ENCODE measurements at places on chromosomes 3 and 15. TPM values are rescaled to one million over a fixed set of nuclear protein-coding genes. Genes with fewer than 3 reads are reported as not detected.

The COLQ gene
- total RNA-seq: 0.22 TPM

DNA sequence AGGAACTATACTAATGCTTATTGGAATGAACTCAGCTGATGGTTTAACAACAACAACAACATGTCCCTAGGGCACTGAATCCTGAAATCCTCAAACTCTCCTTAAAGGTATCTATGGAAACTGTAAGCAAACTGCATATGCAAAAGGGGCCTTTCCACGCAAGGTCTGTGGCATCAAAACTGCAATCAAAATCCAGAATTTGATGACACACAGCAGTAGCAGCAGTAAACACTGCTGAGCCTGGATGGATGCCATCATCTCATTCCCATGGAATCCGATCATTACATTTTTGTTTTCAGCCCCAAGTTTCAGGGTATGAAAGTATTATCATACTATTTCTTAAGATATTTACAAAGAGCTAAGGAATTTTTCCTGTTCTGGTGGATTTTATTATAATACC is 399.7 kb downstream of the VPS13C start:
- no peak overlapping the region for H3K27ac ChIP-seq
- H3K4me3 ChIP-seq: no peak overlapping the region
- no peaks in the 10 kb centered on the region for H3K4me1 ChIP-seq
- H3K36me3 ChIP-seq: no peaks in the 10 kb centered on the region

- H3K27me3 ChIP-seq: no peaks in the 10 kb centered on the region
- H3K4me3 ChIP-seq: no peak overlapping the region
Measured at GRCh38 chr3:165459111-165459510, 262.9 kb upstream of the SLITRK3 start.

GRCh38 chr15:62392376-62392775 is 227.3 kb upstream of the C2CD4B start:
- peak overlapping the region; percentile 95 for H3K4me3 ChIP-seq
- H3K27me3 ChIP-seq: no peaks in the 10 kb centered on the region
- peak; percentile 31 for DNase-seq

- no peaks in the 10 kb centered on the region for H3K4me1 ChIP-seq
- no peak for DNase-seq
- peaks cover 12% of the 10 kb centered on the region for H3K36me3 ChIP-seq
- no peak overlapping the region for H3K27ac ChIP-seq
Measured at GRCh38 chr15:68214838-68215254, 9.7 kb upstream of the CALML4 start.

The ALDH1A2 gene
- total RNA-seq: not detected

The FEZF2 gene
- total RNA-seq: not detected

DNA sequence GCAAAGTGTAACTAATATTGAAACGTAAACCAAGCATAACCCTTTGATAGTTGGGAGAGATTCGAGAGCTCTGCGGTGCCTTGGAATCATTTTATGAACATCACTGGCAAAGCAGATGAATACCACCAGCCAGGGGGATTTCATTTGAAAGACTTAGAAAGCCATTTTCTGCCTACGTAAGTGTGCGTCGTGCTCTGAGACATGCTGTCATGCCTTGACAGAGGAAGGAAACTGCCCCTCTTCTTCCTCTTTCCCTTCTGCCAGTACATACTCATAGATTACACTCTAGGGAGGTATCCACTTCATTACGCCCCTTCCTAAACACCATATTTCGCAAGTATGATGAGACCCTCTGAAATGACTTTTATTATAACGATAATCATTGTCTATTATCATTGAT is 3.3 kb upstream of the MTHFS start:
- H3K4me1 ChIP-seq: peaks cover 39% of the 10 kb centered on the region
- no peak overlapping the region for H3K27ac ChIP-seq
- H3K4me3 ChIP-seq: no peak overlapping the region
- DNase-seq: no peak
- H3K27me3 ChIP-seq: no peaks in the 10 kb centered on the region

GRCh38 chr3:81743096-81744025 is 18.1 kb downstream of the GBE1 start:
- peak overlapping the region; percentile 79 for H3K4me3 ChIP-seq
- H3K36me3 ChIP-seq: peaks cover 22% of the 10 kb centered on the region
- H3K27ac ChIP-seq: peak overlapping the region; percentile 100
- peak; percentile 97 for DNase-seq
- peaks cover 2% of the 10 kb centered on the region for H3K27me3 ChIP-seq

The BMF gene
- 0.75 TPM for total RNA-seq

The GPR149 gene
- not detected for total RNA-seq

DNA sequence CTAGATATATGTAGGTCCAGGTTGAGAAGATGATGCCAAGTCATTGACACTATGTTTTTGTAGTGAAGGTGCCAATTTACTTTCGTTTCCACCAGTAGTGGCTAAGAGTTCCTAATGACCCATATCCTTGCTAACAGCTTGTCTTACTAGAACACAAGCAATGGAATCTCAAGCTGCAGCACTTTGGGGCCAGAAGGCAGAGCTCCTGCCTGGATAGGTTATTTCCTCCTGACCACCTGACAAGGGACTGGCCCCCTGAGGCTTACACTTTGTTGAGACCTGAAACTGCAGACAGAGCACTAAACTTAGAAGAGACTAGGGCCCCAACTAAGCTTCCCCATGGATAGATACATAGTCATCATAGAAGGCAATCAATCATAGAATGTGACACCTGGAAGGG is 11.7 kb downstream of the ONECUT1 start:
- no peak overlapping the region for H3K4me3 ChIP-seq
- H3K27me3 ChIP-seq: peaks cover 24% of the 10 kb centered on the region
- no peak overlapping the region for H3K27ac ChIP-seq
- DNase-seq: no peak

The CHL1 gene
- not detected for total RNA-seq

The EPHA3 gene
- not detected for total RNA-seq

The POLR2H gene
- 58.7 TPM for total RNA-seq

DNA sequence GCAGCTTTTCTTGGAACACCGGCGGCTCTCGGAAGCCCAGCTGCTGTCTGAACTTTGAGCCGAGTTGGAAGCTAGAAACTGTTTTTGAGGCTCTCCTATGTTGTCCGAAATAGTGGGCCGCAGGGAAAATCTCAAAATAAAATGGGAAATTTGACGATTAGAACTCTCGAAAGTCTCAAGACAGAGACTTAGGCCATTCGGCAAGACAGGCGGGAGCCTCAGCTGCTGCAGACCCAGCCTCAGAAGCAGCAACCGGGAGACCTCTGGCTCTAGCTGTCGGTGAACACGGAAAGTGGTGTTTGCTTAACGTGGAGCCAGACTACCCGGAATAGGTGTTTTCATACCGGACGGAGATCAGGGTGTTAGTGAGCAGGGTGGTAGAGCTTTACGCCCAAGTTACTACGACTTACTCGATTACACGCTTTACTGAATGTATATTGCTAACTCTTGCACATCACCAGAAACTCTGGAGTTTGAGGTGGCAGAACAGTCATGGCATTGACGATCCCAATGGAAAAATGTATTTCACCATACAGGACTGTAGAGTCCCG is 357 bp upstream of the MAN2C1 start:
- H3K27ac ChIP-seq: peak overlapping the region; percentile 94
- no peak for DNase-seq
- peaks cover 10% of the 10 kb centered on the region for H3K27me3 ChIP-seq
- peak overlapping the region; percentile 97 for H3K4me3 ChIP-seq

GRCh38 chr3:194884649-194885315 is 199.1 kb downstream of the FAM43A start:
- no peaks in the 10 kb centered on the region for H3K36me3 ChIP-seq
- H3K4me3 ChIP-seq: no peak overlapping the region
- H3K27ac ChIP-seq: no peak overlapping the region
- peaks cover 29% of the 10 kb centered on the region for H3K27me3 ChIP-seq
- no peak for DNase-seq

GRCh38 chr3:46203681-46204080 is 4.4 kb downstream of the CCR1 start:
- H3K27ac ChIP-seq: no peak overlapping the region
- DNase-seq: no peak
- H3K4me3 ChIP-seq: no peak overlapping the region
- H3K36me3 ChIP-seq: no peaks in the 10 kb centered on the region

- no peak overlapping the region for H3K4me3 ChIP-seq
- DNase-seq: no peak
- peaks cover 31% of the 10 kb centered on the region for H3K27me3 ChIP-seq
- H3K4me1 ChIP-seq: no peaks in the 10 kb centered on the region
- H3K36me3 ChIP-seq: no peaks in the 10 kb centered on the region
Measured at GRCh38 chr15:33641069-33641468, 327.2 kb upstream of the CHRM5 start.

The TRPC1 gene
- total RNA-seq: 7.8 TPM

GRCh38 chr15:40695469-40695890 is 506 bp downstream of the RAD51 start:
- H3K36me3 ChIP-seq: peaks cover 14% of the 10 kb centered on the region
- H3K4me1 ChIP-seq: peaks cover 17% of the 10 kb centered on the region

- peaks cover 1% of the 10 kb centered on the region for H3K27me3 ChIP-seq
- H3K4me1 ChIP-seq: no peaks in the 10 kb centered on the region
- H3K4me3 ChIP-seq: no peak overlapping the region
- peaks cover 29% of the 10 kb centered on the region for H3K36me3 ChIP-seq
- no peak for DNase-seq
- no peak overlapping the region for H3K27ac ChIP-seq
Measured at GRCh38 chr15:25323420-25323819, 115.4 kb downstream of the UBE3A start.

- peaks cover 54% of the 10 kb centered on the region for H3K4me1 ChIP-seq
- peak overlapping the region; percentile 44 for H3K4me3 ChIP-seq
- no peaks in the 10 kb centered on the region for H3K36me3 ChIP-seq
- DNase-seq: peak; percentile 91
Measured at GRCh38 chr3:133535971-133536881, 37.3 kb upstream of the CDV3 start.

DNA sequence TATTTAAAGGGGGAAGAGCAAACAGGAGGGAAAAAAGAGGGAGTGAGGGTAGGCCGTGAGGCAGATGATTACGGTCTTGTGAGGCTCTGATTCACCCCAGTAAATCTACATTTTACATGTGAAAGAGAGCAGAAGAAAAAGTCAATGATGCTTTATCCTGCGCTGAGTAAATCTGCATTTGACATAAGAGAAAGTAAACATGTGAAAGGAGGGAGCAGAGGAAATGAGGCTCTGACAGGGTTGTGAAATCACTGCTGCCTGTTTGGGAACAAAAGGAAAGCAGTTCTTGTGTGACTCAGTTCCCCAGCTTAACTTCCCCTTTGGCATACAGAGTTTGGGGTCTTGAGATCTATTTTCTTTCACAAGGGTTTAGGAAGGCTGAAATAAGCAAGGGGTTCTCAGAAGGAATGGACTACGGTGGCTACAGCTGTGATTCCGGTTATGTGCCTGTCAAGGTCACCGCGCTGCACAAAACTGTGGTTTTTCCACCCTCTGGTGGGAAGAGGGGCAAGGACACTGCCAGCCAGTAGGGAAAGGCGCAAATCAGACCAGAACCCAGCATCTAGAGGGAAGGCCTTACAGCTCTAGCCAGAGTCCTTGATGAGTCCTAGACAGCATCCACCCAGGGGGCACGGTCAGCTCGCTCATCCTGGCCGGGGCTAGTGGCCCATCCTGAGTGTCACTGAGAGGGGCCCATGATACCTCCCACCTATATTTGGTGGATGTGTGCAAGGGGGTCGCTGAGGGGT is 18.9 kb upstream of the HCN4 start:
- peak overlapping the region; percentile 49 for H3K27ac ChIP-seq
- H3K4me1 ChIP-seq: peaks cover 18% of the 10 kb centered on the region
- no peaks in the 10 kb centered on the region for H3K36me3 ChIP-seq
- H3K4me3 ChIP-seq: no peak overlapping the region
- DNase-seq: no peak
- peaks cover 12% of the 10 kb centered on the region for H3K27me3 ChIP-seq

The LRRIQ4 gene
- not detected for total RNA-seq

DNA sequence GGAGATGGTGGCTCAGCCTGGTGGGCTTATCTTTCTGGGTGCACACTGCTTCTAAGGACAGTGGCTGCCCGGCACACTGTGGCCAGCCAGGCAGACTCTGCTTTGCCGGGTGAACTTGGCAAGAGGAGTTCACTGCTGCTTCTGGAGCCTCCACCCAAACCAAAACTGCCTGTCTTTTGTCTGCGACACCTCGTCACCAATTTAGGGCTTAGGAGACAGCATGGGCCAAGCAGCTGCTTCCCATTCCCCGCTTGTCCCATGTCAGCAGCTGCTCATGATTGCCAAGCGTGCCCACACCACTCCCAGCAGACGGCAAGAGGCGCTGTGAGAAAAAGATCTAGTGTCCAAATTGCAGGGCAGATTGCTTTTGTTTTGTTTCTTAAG is 57.3 kb downstream of the LSM3 start:
- no peak overlapping the region for H3K27ac ChIP-seq
- peaks cover 14% of the 10 kb centered on the region for H3K36me3 ChIP-seq
- peaks cover 45% of the 10 kb centered on the region for H3K4me1 ChIP-seq
- peaks cover 3% of the 10 kb centered on the region for H3K27me3 ChIP-seq

- H3K4me1 ChIP-seq: peaks cover 36% of the 10 kb centered on the region
- peak; percentile 81 for DNase-seq
- peak overlapping the region; percentile 76 for H3K27ac ChIP-seq
- peaks cover 4% of the 10 kb centered on the region for H3K36me3 ChIP-seq
Measured at GRCh38 chr15:36407647-36408046, 171.8 kb upstream of the CDIN1 start.

DNA sequence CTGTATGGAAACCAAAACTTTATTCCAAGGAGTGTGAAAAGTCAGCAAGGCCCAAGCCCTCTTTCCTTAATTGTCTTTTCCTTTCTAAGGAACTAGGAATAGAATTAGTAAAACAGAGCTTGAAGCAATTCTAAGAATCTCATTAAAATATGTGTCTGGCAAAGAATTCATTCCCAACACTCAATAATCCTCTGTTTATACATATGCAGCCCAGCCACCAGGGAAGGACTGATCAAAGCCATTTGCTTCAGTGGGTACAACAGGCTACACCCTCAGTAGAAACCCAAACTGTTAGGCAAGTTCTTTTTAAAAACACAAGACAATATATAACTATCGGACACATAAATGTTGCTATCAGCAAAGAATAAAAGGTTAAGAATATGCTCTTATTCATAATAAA is 266.9 kb downstream of the ERC2 start:
- H3K4me1 ChIP-seq: no peaks in the 10 kb centered on the region
- H3K27ac ChIP-seq: no peak overlapping the region
- H3K36me3 ChIP-seq: no peaks in the 10 kb centered on the region
- no peak for DNase-seq

DNA sequence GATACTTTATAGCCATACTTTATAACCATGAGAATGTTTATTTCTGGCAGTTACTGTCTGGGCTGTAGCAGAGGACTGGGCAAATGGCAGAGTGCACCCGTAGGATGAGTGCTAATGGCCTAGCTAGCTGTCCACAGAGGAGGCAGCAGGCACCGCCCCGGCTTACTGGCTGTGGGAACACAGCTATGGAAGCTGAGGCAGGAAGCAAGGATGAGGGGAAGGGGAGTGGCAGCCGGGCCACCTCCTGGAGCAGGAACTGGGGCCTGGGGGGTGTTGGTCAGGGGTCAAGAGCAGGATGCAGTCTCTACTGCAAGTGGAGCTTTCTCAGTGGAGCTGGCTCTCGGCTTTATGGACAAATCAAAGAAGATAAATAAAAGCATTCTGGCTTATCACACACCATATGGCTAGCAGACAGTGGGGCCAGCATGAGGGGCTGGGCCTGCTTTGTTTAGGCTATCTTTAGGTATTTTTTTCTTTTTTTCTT is 316.8 kb upstream of the CTDSPL start:
- H3K36me3 ChIP-seq: no peaks in the 10 kb centered on the region
- peaks cover 15% of the 10 kb centered on the region for H3K27me3 ChIP-seq
- no peak overlapping the region for H3K27ac ChIP-seq
- H3K4me3 ChIP-seq: no peak overlapping the region
- 0 out of 2 replicates have a peak, but pooled peaks cover 5% of the 10 kb centered on the region for H3K4me1 ChIP-seq

The P2RY13 gene
- not detected for total RNA-seq

The CPNE9 gene
- total RNA-seq: not detected

GRCh38 chr3:50123394-50124051 is 31.6 kb upstream of the SEMA3F start:
- peaks cover 1% of the 10 kb centered on the region for H3K36me3 ChIP-seq
- H3K27me3 ChIP-seq: peaks cover 15% of the 10 kb centered on the region
- H3K27ac ChIP-seq: no peak overlapping the region
- peaks cover 43% of the 10 kb centered on the region for H3K4me1 ChIP-seq
- no peak overlapping the region for H3K4me3 ChIP-seq
- DNase-seq: no peak

The TRPM1 gene
- not detected for total RNA-seq

All from HFFc6 (cell line).